ENCODE measurements at places on chromosomes 1 and 21.

- DNase-seq = no peak
These were observed 97.4 kb downstream of the MRPL39 start for GRCh38 chr21:25509862-25510261.

- no peak for DNase-seq
These were observed 27.5 kb upstream of the ROR1 start for GRCh38 chr1:63746129-63746864.

- DNase-seq = no peak
These were observed 95.4 kb downstream of the LPAR3 start for GRCh38 chr1:84797603-84798002.

DNA sequence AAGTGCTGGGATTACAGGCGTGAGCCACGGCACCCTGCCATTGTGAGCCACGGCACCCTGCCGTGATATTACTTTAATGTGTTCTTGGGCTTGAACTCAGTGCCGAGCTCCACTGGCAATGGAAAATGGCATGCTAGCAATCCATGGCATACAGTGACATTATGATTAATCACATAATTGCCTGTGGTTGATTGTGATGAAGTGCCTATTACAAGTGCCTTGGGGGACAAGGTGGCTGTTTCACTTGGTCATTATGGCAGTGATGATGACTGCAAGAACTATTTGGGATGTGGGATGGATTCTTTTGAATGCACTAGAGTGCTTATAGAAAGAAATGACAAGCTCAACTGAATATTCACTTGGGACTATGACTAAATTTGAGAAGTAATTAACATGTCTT lies 22.3 kb upstream of the HPCAL4 start:
- peak; percentile 47 for DNase-seq

- DNase-seq = no peak
These were observed 2.2 kb downstream of the TCEA3 start for GRCh38 chr1:23422241-23422877.

DNA sequence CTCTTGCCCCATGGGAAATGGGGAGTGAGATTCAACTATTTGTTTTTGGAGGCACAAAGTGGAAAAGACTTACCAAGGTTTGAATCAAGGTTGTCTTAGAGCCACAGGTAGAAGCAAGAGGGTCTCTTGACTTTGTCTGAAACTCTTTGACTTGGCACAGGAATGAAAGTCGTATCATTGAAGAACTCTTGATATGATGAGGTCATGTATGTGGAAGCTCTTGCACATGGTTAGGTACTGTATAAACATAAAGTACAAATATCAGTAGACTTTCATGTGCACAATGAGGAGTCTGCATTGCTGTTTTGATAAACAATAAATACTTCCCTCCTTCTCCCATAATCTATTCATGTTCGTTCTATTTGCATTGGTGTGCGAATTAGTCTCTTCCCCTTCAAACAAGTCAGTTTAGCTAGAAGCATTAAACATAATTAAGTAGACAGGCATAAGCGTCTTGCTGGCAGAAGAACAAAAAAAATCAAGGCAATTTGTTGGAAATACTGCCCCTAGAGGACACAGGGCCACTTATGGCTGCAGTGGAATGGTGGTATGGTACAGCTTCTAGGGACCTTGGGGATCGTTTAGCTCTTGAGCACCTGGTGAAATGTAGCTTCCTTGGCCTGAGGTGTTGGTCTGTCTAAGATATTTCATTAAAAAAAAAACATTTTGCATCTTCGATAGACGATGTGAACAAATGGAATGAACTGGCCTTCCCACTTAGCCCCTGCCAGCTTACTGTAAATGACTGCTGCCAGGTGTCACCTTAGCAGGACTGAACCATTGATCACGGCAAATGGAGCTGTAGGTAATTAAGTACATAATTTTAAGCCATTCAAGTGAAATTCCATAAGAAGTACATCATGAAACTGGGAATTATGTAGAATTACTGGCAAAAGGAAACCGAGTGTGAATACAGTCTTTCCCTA lies 218.0 kb upstream of the GALNT2 start:
- no peak for DNase-seq

GRCh38 chr1:119391749-119392148 lies 23.2 kb downstream of the HAO2 start:
- no peak for DNase-seq

DNA sequence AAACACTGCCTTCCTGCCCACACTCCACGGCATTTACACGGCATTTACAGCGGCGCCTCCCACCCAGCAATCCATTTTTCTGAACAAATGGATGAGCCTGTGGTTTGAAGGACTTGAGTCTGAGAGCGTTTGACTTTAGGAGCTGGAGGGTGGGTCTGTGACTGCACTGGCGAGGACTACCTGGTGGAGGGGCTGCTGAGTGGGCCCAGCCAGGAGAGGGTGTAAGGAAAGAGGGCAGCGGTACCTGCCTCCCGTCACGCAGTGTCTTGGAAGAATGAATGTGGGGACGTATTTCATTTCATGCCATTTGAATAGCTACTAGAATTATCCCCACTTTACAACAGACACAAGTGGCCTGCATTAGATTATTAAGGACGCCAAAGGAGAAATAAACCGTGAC lies 62.9 kb downstream of the B3GALT5 start:
- DNase-seq = no peak

GRCh38 chr1:108830119-108831008 lies 26.5 kb downstream of the AKNAD1 start:
- no peak for DNase-seq

DNA sequence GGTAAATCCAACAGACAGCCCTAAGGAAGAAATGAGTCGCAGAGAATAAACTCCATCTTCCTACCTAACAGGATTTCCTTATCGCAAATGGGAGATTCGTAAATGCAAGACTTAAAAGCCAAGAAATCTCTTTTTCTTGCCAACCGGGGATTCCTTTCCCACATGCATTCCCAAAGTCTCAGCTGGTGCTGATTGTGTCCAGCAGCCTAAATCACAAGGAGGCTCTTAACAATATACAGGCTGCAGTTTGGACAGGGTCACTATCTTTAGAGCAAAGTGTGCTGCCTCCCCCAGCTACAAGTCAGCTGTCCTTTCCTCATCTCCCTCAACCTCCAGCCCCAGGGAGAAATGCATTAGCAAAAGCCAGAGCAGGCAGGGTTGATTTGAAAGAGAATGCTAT lies 189.8 kb upstream of the PLXNA2 start:
- DNase-seq = no peak

- no peak for DNase-seq
These were observed 434.2 kb downstream of the RWDD3 start for GRCh38 chr1:95668165-95668564.

GRCh38 chr1:25676488-25676887 lies 59.9 kb downstream of the MAN1C1 start:
- peak; percentile 85 for DNase-seq

- DNase-seq = peak; percentile 35
These were observed 20.0 kb downstream of the S100A6 start for GRCh38 chr1:153515504-153516394.

DNA sequence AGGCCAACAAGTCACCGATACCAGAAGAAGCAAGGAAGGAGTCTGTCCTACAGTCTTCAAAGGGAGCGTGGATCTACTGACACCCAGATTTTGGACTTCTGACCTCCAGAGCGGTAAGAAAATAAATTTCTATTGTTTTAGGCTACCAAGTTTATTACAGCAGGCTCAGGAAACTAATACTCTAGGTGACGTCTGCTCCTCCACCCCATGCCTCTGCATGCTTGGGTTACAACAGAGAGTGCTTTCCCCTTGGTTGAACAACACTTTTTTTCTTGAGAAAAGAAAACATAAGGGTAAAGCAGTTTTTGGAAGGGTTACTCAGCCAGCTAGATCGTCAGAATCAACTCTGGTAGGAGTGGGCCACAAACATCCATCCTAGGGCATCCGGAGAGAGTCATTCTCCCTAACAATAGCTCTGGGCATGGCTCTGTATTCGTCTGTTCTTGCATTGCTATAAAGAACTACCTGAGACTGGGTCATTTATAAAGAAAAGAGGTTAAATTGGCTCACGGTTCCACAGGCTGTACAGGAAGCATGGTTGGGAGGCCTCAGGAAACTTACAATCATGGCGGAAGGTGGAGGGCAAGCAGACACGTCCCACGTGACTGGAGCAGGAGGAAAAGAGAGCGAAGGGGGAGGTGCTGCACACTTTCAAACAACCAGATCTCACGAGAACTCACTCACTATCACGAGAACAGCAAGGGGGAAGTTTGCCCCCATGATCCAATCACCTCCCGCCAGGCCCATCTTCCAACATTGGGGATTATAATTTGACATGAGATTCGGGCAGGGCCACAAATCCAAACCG lies 22.2 kb upstream of the DNAJC11 start:
- DNase-seq = no peak

GRCh38 chr1:28087614-28088167 lies 719 bp downstream of the EYA3 start:
- DNase-seq = peak; percentile 69

- peak; percentile 51 for DNase-seq
These were observed at the start of gene TRIM17 for GRCh38 chr1:228416217-228416933. Gene TRIM17, minus strand, starts transcription at chr1:228416861. Its CDS starts 1,789 bp downstream, at chr1:228415072.

DNA sequence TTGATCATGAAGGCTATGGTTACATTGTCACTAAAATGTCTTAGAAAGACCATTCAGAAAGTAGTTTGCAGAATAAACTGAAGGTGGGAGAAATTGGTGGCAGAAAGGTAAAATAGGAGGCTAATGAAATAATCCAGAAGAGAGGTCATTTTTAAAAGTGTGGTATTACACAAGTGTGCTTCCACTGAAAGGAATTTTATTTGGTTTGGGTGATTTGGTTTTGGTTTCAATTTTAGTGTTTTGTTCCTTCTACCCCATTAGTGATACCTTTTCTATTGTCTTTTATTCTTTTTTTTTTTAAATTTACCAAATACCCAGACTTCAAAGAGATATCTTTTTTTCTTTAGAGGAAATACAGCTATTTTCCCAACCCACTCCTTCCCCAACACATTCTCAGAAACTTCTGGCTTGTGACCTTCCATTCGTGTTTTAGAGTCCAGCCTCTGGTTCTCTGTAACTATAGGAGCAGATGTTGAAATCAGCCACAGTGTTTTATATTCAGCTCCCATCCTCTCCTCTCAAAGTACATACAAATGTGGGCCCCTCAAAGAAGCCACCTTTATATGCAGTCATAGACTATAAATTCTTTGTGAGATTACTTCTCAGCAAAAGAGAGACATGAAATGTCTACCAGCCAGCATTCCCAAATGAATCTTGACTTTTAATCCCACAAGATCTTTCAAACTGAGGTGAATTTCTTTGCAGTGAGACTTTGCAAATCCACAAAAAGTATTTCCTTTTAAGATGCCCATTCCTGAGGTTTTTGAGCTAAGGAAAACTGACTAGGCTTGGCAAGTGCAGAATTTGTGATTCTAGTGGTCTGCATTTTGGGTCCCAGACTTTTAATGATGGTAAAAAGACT lies 42.0 kb upstream of the PALMD start:
- no peak for DNase-seq

- DNase-seq = peak; percentile 61
These were observed 45.9 kb downstream of the KIAA0040 start for GRCh38 chr1:175146529-175147213.

- DNase-seq = no peak
These were observed 3.6 kb downstream of the ADPRS start for GRCh38 chr1:36092166-36092797.

DNA sequence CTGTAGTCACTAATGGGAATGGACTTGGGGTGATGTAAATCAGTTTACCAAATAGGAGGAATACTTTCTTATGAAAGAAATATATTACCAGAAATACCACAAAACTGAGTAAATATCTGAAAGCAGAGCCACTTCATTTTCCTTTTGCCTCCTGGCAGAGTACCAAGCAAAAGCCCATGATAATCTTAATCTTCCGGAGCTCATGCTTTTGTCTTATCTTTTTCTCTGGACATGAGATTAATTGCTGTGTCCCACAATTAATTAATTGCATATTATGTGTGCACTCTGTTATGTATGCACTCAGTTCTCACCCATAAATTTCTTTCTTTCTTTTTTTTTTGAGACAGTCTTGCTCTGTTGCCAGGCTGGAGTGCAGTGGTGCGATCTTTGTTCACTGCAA lies 94.1 kb upstream of the PDE4B start:
- DNase-seq = no peak

DNA sequence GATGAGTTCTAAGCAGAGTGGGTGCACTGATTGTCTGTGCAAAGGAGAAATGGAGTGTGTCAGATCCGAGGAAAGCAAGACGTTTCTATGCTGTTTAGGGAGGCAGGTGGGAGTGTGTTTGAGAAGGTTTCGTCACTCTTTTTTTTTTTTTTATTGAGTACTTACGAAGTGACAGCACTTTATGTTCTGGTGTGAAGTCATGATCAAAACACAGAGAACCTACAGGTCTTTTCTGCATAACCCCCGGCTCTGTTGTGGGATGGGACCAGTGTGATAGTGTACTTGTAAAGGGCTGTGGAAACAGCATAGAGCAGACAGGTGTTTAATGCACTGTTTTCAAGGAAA lies 26.7 kb downstream of the MIA3 start:
- no peak for DNase-seq

- DNase-seq = no peak
These were observed 155.7 kb downstream of the TNFSF18 start for GRCh38 chr1:172895050-172895460.

DNA sequence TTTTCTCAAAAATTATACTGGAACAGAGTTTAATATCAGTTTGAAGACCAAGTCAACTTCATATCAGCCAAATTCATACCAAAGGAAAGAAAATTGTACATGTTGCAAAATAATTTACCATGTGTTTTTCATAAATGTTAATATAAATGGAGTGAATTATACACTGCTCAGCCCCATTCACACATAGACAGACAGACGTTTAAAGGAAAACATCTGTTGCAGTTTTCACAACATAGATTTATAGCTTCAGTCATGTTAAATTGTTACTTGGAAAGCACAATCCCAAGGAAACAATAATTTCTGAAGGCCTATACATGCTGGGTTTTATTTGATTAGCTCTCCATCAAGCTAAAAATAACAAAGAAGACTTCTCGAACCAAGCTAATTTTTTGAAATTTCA lies 27.8 kb upstream of the HYI start:
- no peak for DNase-seq

- peak; percentile 71 for DNase-seq
These were observed 47.1 kb upstream of the OLIG2 start for GRCh38 chr21:32978331-32979270.

DNA sequence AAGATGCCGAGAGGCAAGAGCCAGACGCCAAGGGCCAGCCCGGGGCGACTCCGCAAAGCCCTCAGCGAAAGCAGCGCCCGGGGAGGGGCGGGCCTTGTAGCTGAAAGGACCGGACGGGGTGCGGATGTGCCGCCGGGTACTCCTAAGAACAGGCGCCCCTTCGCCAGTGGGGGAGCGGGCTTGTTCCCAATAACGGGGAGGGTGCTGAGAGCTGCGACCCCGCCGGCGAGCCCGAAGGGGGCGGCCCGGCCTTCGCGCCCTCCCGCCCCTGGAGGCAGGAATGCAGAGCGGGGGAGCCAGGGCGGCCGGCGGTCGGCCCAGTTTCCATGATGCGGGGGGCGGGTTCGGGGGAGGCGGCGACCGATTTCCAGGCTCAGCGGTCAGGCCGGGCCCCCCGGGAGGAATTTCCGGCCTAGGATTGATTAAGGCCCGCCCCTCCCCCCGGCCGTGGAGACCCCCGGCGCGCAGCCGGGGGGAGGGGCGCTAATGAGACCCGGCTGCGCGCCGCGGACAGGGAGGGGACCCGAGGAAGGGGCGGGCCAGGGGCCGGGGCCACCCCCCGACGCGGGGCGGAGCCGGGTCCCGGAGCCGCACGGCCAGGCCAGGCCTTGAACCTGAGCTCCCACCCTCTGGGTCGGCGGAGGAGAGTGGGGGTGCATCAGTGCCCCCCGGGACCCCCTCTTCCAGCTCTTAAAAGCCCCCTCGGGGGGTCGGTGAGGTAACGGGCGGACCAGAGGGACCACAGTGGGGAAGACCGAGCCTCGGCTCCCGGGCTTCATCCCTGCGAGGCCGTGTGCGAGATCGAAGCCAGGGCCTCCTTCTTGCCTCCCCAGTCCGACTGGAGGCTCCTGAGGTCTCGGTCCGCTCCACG lies 898 bp upstream of the TMEM200B start:
- peak; percentile 85 for DNase-seq
